Fibroblast of the aortic adventitia (primary cell): ENCODE measurements at places on chromosomes 13 and 19. TPM values are rescaled to one million over a fixed set of nuclear protein-coding genes. Genes with fewer than 3 reads are reported as not detected.

GRK1 gene
- total RNA-seq, result not detected in 2 replicates

DNA sequence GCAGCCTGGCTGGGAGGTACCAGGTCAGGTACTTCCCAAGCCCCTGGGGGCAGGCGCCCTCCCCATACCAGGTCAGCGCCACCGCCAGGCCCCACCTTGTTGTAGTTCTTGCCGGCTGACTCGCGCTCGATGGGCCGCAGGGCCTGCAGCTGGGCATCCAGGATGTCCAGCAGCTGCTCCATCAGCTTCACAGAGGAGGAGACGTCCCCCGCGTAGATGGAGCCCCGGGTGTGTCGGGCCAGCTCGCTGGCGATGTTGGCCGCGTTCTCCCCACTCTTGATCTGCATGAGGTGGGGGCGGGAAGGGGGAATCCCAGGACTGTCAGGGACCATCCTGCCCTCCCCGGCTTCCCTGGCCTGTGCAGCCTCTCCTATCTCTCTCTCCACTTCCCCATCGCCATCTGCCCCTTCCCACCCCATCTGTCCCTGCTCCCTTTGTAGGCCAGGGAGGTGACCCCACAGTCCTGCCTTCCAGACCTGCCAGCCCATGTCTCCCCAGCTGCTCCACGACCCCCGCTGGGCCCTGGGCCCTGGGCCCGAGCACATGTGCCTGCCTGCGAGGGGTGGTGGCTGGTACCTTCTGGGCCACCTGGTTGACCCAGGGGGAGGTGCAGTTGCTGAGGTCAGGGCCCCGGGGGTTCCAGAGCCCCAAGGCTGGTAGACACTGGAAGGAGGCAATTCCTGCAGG is 23.8 kb upstream of the ASF1B start:
- no peak for DNase-seq

GRCh38 chr13:95300625-95301182 is 547 bp downstream of the ABCC4 start:
- DNase-seq, result peak; percentile 60

DNA sequence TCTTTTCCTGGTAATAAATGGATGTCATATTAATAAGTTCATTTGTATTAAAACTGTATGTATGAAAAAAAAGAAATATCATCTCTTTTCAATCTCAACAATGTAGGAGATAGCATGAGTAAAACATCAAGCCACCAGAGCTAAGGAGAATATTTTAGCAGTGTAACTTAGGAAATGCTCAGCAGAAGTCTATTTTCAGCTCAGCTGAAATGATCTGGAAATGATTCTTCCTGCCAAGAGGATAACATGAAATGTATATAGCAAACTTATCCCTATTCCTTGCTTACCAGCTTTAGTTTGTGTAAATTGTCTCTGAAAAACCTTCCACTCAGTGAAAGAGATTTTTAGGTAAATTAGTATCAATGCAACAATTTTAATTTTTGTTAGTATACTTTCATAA is 1194.4 kb downstream of the SLITRK1 start:
- DNase-seq, result peak; percentile 3

DNA sequence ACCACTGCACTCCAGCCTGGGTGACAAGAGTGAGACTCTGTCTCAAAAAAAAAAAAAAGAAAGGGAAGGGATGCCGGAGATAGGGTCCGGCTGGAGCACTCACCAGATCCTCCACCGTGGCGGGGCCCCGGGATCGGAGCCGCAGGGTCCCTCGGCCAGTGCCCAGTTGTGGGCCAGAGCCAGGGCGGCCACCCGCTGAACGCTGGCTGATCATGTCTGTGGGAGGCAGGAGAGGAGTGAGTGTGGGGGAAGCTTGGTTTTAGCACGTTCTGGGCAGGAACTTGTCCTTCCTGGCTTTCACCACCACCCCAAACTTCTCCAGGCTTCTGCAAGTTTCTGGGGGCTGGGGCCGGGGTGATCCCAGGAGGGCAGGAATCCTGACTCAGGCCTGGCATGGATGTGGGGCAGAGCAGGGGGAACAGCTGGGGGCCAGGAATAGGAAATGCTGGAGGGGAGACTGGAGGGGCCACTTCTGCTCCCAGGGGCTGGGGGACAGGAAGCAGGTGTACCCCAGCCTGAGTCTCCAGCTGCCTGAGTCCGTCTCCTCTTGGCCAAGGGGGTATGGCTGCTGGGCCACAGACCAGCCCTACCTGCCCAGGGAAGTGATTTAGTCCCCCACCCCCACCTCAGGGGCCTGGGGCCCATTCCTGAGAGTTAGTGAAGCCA is 4.3 kb upstream of the PTGER1 start:
- no peak for DNase-seq

DNA sequence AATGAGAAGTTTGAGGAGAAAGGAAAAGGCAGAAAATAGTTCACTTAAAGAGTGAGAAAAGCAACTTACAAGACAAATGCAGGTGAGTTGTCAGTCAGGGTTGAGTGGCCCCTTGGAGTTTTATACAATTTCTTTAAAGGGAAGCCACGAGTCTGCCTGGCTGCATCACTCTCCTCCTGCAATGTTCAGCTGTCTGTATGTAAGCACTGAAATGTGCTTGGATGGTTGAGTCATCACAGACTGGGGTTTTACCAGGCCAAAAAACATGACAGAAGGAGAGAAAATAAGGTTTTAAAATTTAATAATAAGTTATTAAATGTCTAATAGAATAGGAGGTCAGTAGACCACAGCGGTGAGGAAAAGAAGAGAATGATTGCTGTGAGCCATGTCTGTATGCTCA is 51.0 kb upstream of the FGF14 start:
- DNase-seq, result no peak

DNA sequence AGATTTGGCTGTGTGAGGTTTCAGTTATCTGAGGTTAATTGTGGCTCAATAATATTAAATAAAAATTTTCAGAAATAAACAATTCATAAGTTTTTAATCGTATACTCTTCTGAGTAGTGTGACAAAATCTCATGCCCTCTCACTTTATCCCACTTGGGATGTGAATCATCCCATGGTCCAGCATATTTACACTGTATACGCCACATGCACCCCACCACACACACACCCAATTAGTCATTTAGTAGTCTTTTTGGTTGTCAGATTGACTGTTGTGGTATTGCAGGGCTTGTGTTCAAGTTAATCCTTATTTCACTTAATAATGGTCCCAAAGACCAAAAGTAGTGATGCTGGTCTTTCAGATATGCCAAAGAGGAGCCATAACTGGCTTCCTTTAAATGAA is 66.4 kb upstream of the PCDH9 start:
- peak; percentile 9 for DNase-seq
